ENCODE measurements at places on chromosomes 13 and 19.

GRCh38 chr13:111562716-111563115 is 242.3 kb downstream of the TEX29 start:
- no peak for DNase-seq

DNA sequence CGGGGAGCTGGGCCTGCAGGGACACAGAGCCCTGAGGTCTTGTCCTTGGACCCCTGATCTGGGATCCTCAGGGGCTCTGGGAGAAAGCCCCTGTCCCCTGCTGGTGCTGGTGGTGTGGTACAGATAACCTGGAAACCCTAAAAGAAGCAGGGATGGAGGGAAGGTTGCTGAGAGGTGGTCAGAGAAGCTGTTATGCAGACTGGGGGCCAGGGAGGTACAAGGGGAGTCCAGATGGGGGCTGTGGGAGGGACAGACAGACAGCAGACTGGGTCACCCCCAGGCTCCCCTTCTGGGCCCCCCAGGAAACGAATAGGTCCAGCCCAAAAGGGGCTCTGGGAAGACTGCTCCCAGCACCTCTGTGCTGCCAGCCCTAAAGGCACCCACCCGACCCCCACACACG is 34.7 kb upstream of the PEPD start:
- DNase-seq = no peak

DNA sequence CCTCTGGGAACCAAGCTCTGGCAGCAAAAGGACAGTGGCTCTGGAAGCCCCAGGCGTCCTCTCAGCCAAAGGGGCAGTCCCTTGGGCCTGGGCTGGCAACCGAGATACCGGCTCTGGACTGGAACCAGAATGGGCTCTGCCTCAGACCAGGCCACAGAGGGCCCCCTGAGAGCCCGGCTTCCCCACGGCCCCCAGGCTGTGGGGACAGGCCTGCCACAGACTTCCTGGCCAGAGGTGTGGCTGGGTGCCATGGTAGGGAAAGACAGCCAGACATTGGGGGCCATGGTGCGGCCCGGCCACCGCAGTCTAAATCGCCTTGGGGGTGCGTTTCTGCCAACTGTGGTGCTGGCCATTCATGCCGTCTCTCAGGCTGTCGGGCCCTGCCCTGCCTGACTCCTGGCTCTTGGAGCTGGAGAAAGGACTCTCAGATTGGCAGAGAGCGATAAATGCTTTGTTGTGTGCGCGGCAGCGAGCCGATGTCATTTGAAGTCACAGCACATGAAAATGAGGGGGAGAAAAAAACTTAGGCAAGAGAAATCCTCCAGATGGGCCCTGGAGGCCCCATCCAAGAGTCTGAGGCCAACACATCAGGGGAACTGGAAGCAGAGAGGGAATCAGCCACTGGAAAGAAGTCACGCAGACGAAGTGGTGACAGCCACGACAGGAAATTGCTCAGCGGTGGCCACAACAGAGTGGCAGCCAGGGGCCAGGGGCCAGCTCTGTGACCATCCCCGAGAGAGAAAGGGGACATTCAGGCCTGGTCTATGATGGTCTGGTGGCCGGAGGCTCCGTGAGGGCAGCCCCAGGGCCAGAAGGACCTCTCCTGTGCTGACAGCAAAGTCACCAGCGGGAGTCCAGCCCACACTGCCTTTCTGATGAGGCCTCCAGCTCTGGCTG is 26.5 kb downstream of the SH3GL1 start:
- DNase-seq = no peak

GRCh38 chr13:57314897-57315520 is 148.0 kb downstream of the PRR20E start:
- no peak for DNase-seq

DNA sequence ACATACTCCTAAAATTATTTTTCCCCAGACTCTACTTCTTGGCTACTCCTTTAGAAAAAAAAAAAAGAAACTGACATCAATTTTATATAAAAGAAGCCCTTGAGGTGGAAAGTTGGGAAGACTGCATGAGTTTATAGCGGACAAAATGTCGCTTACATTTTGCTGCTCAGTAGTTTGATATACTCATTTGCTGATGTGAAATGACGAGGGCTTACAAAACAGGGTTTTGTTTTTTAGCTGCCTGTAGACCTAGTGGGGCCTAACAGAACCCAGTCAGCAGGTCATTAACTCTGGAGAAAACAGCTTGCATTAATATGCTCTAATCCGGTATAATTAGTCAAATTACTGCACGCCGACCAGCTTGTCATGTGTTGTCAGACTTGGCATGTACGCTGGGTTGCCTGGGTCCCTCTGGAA is 37.6 kb upstream of the MAB21L1 start:
- DNase-seq = no peak

GRCh38 chr13:33349288-33349985 is 63.9 kb upstream of the STARD13 start:
- DNase-seq = no peak

DNA sequence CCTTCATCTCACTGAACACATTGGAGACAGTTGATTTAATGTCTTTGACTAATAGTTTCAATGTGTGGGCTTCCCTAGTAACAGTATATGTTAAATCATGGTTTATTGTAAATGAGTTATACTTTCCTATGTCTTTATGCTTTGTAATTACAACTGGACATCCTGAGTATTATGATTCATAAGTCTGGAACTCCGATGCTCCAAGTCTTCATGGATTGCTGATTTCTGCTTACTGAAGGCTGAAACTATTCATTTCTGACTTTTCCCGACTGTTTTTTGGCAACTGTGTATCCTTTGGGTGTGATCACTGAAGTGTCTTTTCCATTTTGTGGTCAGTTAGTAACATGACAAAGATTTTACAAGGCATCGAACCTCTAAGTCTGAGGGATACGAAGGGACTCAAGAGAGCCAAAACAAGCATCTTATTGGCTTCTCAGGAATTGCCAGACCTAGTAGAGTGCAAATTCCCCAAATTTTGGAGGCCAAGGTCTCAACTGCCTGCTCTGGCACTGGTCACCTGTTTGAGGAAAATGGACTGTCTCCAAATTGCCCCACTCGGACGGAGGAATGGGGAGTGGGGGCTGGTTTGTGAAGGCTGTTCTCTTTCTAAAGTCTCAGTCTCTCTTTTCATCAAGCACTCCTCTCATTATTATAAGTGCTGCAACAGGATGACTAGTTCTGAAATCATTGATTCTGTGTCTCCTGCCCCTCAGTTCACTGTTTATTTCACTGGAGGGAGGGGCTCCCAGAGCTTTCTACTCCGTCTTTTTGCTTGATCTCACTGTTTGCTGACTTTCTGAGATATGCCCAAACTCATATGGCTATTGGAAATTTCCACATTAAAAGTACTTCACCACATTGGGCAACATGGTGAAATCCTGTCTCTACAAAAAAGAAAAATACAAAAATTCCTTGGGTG is 20.2 kb upstream of the CD70 start:
- no peak for DNase-seq

DNA sequence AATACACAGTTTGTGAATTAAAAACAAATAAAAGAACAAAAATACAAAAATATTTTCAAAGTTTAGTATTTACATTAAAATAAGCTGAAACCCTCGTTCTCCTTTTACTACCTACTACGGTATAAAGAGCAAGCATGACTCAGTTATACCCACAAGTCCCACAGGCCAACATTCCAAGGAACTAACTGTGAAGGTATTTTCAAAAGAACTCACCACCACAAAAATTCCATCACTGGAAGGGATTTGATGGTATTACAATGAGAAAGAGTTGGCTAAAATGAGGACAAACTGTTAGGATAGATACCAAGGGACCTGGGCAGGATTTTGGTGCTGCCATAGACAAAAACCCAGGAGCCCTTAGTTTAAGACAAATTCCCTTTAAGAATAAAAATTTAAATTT is 122.7 kb downstream of the TBC1D4 start:
- no peak for DNase-seq

DNA sequence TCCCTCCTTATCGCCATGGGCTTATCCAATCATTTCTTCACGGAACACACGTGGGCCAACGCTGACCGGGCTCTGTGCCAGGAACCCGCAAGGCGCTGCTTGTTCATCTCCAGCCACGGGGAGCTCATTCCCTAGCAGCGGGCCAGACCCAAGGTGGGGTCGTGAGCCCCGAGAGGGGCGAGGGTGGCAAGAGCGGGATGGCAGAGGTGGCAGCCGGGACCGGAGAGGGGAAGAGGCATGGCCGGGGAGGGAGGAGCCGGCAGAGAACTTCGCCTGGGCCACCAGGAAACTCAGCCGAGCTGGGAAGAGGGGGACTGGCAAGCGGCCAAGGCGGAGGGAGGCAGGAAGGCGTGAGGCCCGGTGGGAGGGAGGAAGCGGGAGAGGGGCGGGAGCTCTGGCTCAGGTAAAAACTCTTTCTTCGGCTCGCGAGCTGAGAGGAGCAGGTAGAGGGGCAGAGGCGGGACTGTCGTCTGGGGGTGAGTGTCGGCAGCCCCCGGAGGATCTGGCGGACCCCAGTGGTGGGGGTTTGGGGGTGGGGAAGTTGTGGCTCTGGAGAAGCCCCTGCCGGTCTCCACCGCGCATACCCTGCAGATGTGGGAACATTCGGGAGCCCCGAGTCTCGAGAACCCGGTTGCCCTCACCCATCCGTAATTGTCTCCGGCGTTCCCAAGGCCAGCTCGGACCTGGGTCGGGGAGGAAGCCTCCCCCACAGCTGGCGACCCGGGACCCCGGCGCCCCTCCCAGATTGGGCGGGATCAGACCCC is at the start of gene B3GNT3:
B3GNT3 (plus strand) TSS at position 408 of the 764 bp plus-strand sequence. CDS start 12,670 bp downstream, outside the sequence.
- no peak for DNase-seq

GRCh38 chr19:16814526-16815100 is 14.6 kb upstream of the SIN3B start:
- DNase-seq = no peak

DNA sequence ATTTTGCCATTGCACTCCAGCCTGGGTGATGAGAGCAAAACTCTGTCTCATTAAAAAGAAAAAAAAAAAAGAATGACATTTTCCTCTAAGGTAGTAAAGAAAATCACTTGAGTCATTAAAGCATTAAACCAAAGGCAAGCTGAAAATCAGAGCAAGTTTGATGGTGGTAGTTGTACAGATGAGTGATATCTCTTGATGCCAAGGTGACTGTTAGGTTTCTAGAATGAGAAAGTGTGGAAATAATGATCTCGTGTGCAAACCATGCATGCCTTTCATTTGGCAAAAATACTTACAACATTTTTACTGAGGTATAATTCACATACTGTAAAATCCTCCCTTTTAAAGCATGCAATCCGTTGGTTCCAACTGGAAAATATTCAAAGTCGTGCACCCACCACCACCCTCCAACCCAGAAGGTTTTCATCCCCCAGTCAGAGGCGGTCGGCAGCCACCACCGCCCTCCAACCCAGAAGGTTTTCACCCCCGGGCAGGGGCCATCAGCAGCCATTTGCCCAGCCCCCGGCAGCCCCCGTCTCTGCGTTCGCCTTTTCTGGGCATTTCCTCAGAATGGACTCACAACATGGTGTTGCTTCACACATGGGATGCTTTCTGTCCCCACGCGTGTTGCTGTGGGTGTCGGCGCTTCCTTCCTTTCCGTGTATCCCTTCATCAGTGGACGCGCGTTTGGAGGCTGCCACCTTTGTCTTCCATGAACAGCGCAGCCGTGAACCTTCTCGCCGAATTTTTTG is 90.2 kb downstream of the ATP11A start:
- DNase-seq = no peak

DNA sequence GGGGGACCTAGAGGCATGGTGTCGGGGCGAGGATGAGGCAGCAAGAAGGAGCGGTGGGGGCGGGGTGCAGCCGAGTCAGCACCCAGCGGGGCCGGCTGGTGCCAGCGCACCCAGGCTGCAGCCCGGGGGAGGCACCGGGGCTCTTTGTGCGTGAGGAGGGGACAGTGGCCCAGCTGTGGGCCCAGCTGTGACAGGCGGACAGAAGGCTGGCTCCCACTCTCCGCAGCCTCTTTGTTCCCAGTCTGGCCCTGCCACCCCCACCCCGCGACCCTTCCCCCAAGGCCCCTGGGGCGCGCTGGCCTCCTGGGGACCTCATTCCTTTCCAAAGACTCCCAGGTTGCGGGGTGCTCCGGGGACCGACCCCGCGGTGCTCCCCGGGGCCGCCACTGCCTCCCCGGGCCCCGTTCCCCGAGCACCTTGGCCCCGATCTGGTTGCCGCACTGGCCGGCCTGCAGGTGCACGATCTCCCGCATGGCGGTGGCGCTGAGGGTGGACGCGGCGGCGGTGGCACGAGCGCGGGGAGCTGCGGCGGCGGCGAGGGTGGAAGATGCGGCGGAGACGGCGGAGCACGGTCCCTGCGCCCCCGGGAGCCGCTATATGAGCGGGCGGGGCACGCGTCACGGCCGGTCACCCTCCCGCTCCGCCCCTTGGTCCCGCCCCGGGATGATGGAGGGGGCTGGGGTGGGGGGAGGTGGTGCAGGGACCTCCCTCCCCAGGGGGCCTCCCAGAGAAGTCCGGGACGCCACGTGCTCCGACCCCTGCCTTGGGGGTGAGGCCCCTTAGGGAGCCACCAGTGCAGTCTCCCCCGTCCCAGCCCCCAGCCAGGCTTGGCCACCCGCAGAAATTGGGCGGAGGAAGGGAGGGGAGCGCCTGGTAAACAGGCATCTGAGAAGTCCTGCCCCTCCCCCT is at the start of gene TUBB4A:
TUBB4A (minus strand) TSS at position 570 of the 909 bp plus-strand sequence; CDS start at position 473, 97 bp downstream.
- no peak for DNase-seq

DNA sequence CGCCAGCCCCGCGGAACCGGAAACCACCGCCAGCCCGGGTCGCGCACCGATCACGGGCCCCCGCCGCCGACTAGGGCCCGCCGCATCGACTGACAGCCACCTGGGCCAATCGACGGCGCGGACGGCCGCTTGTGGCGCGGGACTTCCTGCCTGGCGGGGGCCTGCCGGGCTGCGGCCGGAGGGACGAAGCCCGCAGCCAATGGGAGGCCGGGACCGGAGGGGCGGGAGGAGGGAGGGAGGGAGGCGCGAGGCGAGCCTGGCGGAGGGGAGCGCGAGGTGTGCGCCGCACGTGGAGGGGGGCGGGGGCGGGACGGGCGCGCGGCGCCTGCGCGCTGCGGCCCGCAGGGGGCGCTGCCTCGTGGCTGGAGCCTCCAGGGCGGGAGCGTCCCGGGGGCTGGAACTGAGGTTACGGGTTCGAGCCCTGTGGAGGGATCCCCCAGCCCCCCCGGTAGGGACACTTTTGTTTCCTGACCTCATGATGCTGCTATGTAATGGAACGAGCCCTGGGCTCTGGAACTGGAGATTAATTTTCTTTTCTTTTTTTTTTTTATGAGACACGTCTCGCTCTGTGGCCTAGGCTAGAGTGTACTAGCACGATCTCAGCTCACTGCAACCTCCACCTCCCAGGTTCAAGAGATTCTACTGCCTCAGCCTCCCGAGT is at the start of gene MLLT1:
MLLT1 (minus strand) TSS at position 45 of the 661 bp plus-strand sequence. CDS start 191 bp downstream, outside the sequence.
- DNase-seq = peak; percentile 94
